NCI-H1417 treated with DMSO at 0.1 percent for 48 hours (cell line): ENCODE measurements at places on chromosomes 4 and X.

DNA sequence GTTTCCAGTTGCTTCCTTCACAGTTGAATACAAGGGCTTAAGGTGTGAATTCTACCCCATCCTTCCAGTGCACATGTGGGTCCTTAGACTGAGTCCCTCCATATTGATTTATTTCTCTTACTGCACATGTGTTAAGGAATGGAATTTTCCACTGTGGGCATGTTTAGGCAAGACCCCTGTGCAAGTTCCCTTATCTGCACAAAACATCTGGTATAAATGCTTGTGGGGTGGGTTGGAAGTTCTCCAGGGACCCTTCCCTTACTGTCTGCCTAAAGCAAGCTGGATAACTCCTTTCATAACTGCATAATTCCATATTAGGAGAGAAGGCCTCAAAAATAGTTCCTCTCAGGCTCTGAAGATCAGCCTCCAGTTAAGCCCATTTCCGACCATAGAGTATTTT is 570.9 kb downstream of the ADGRL3 start:
- no peak for DNase-seq

DNA sequence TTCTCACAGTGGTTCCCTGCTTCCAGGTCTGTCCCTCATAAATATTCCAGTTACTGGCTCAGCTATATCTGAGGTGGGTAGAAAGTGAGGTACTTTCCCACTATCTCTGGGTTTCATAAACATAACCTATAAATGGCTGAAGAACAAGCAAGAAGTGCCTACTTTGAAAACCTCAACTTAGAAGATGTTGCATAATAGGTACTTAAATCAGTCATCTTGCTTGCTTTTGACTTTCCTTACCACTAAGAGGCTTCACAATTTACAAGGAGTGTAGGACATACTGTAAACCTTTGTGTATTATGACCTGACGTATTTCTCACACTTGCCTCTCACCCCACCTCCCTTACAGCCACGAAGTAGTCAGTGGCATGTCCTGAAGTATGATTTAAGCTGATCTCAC is 145.9 kb downstream of the PCDH19 start:
- no peak for DNase-seq

DNA sequence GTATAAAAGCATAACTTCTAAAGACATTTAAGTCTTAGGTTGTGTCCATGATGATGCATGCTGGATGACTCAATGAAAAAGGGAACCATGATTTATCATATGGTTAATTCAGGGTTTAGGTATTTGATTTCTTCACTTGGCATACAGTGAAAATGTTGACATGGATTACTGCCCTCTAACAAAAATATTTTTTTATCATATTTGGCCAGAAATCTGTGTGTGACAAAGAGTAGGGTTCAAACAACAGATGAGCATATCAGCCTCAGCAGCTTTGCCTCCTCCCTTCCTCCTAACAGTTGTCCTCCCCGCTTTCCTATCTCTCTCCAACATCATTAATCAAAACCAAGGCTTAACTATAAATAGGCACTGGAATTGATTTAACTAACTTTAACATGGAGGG is 46.3 kb downstream of the ARHGAP6 start:
- DNase-seq, result no peak

DNA sequence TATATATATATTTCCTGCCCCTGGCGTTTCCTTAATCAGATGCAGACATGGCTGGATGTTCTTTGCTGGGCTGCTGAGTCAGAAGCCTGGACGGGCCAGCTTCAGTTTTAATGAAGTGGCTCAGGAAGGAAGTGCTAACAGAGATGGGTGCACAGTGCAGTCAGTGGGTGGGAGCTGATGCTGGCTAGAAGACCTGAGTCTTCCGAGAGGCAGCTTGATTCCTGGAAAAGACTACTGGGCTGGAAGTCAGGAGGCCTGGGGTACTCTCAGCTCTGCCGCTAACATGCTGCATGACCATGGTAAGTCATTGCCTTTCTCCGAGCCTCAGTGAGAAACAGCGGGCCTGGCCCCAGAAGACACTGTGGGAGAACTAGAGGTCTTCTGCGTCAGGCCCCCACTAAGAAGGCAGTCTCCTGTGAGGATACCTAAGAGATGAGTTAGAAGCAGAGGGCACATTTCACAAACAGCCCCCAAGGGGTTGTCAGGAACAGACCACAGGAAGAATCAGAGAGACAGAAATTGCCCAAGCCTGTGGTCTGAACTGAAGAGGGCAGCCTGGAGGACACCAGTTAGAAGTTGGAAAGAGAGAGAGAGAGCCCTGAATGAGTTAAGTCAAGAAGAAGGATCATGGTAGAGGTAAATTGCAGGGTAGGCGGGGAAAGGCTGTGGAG is 8.3 kb upstream of the CD40LG start:
- no peak for DNase-seq

DNA sequence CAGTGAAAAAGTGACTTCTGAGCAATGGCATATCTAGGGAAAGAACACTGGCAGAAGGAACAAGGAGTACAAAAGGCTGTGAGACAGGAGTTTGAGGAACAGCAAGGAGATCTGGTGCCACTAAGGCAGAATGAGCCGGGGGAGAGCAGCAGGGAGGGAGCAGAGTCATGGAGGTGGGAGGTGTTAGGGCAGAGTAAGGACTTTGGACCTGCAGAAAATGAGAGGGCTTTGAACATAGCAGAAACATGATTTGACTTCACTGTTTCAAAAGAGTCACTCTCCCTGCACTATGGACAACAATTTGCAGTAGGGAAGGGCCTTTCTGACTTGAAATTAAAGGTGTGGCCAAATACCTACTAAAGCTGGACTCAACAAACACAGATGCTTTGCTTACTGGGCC is 356.2 kb downstream of the ADGRL3 start:
- no peak for DNase-seq

GRCh38 chrX:85992811-85993229 is 54.5 kb downstream of the CHM start:
- no peak for DNase-seq

DNA sequence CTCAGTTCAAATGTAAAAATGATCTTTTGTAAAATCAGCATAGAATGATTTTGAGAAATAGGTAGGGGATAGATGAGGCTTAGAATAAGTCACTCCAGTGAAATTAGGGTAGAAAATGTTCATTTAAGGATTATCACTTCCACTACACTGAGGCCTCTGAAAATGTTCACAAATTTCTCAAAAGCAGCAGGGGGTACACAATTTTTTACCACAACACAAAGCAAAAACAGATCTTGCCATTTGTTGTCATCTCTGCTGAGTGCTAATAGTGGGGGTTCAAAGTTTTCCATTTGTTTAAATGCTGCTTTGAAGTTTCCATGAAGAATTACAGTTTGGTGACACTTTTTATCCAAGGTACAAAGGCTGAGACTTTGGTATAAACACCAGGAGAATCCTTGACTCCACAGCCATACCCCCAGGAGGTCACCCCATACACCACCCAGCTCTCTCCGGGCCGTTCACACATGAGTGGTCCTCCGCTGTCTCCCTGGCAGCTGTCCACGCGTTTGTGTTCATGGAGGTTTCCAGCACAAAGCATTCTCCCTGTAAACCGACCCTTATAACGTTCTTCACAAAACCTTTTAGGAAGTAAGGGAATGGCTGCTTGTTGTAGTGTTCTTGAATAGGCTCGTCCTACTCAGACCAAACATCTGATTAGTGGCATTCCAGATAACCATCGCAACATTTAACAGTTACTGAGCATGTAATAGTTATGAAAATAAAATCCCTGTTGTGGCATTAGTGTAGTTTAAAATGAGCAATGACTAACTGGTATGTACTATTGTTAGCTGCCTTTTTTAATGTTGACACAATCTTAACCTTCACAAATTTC is 71.0 kb downstream of the PRSS12 start:
- DNase-seq, result no peak

- DNase-seq, result no peak
Measured at GRCh38 chrX:5971300-5971699, 257.4 kb downstream of the NLGN4X start.
